Endothelial cell of umbilical vein (primary cell): ENCODE measurements at places on chromosomes 2 and 18.

- no peak overlapping the region for H3K4me3 ChIP-seq
- no peak for DNase-seq
- no peaks in the 10 kb centered on the region for H3K27me3 ChIP-seq
- no peak overlapping the region for H3K27ac ChIP-seq
- no peaks in the 10 kb centered on the region for H3K36me3 ChIP-seq
These were observed 522.2 kb upstream of the CNTNAP5 start for GRCh38 chr2:123502931-123503330.

DNA sequence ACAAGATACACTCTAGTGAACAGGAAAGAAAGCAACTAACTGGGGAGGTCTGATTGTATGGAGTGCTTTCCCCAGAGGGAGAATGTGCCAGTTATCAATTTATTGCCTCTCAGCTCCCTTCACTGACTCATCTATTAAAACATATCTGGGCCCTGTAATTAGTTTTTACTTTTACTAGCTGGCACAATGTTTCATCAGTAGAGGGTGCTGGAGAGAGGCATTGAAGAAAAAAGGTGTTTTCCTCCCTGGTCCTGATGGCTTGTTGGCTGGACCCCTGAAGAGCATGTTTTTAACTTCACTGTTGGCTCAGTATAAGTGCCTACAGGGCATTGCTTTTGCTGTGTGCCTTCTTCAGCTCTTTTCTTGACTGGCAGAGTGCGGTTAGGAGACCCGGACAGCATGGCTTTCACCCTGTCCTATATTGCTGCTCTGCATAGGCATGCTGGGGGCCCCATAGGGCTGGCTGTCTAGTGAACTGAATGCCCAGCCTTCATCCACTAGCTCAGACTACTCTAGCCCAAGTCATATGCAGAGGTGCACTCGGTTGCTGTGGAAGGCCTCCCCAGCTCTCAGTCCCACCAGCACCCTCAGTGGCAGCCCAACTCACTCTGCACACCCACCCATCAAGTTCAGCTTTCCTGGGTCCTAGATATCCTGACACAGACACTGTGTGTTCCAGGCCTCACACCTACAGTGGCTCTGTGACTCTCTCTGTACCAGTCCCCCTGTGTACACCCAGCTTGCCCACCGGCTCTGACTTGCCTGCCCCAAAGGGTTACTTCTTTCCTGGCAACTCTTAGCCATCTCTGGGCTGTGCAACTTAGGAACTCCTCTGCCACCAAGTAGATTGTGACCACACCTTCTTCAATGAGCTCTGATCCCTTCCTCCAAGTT is 62.3 kb upstream of the ACYP2 start:
- no peak for DNase-seq
- H3K36me3 ChIP-seq, result no peaks in the 10 kb centered on the region
- H3K27me3 ChIP-seq, result no peaks in the 10 kb centered on the region
- no peak overlapping the region for H3K27ac ChIP-seq
- no peak overlapping the region for H3K4me3 ChIP-seq

GRCh38 chr2:111665551-111666116 is 218.4 kb downstream of the ANAPC1 start:
- H3K4me1 ChIP-seq, result peaks cover 4% of the 10 kb centered on the region
- no peak for DNase-seq
- H3K36me3 ChIP-seq, result no peaks in the 10 kb centered on the region
- H3K4me3 ChIP-seq, result no peak overlapping the region
- H3K27me3 ChIP-seq, result no peaks in the 10 kb centered on the region

DNA sequence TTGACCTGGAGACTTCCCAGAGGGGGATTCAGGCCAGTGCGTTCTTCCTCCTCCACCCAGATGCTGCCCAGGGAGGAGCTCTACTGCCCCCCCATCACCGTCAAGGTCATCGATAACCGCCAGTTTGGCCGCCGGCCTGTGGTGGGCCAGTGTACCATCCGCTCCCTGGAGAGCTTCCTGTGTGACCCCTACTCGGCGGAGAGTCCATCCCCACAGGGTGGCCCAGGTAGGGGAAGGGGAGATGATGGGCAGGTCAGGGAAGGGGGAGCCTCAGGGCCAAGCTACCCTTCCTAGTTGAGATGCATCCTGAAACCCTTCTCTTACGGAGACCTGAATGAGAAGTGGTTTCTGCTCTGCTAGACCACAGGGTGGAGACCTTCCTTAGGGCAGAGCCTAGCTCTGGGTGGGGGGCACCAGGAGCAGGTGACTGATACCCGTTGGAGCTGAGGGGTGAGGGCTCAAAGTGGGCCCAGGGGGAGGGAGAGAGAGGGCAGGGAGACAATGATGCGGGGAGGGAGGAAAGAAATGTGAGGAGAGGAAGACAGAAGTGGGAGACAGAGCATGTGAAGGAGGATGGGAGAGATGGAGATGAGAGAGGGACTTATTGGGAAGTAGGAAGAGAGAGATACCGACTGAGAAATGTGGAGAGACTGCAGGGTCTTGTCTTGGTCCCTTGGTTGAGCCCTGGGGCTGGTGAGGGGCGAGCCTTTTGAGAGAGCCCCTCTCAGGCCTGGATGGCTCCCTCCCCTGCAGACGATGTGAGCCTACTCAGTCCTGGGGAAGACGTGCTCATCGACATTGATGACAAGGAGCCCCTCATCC is 159.4 kb downstream of the DYSF start:
- no peak overlapping the region for H3K27ac ChIP-seq
- H3K27me3 ChIP-seq, result no peaks in the 10 kb centered on the region
- DNase-seq, result no peak

GRCh38 chr18:62632788-62633455 is 82.4 kb upstream of the PHLPP1 start:
- no peaks in the 10 kb centered on the region for H3K4me1 ChIP-seq
- H3K4me3 ChIP-seq, result no peak overlapping the region
- no peak for DNase-seq
- H3K36me3 ChIP-seq, result no peaks in the 10 kb centered on the region
- H3K27me3 ChIP-seq, result peaks cover 3% of the 10 kb centered on the region

DNA sequence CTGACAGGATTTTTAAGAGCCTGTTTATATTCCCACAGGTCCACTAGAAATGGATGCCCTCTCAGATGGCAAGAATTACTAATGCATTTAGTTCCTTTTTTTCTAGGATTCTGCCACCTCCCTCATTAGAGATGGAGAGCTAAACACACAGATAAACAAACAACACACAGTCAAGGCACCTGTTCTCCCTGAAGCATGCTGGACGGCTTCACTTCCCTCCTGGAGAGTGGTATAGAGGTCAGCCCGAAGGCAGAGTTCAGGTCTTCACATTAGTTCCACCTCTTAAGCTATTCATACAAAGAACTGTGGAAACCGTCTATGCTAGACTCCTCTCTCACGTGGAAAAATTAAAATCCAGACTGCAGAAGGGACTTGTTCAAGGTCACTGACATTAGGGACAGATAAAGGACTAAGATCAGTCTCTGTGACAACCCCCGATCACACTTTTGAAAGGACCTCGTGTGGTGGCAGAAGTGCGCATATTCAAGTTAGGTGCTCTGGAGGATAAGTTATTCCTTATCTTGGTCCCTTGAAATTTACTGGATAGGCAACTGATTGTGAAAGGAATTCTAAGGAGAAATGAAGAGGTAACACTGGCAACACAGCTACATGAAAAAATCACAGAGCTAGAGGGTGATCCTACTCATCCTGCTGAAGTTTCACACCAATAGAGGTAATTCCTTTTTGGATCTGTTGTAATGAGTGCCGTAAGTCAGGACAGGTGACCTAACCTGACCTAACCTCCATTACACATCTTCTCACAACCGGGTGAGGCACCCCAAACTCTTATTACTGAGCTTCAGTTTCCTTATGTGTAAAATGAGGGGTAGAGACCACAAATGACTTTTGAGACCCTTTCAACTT is 75.1 kb downstream of the SPRED2 start:
- H3K4me1 ChIP-seq, result no peaks in the 10 kb centered on the region
- no peak overlapping the region for H3K4me3 ChIP-seq
- H3K27ac ChIP-seq, result no peak overlapping the region
- no peak for DNase-seq
- peaks cover 1% of the 10 kb centered on the region for H3K27me3 ChIP-seq

DNA sequence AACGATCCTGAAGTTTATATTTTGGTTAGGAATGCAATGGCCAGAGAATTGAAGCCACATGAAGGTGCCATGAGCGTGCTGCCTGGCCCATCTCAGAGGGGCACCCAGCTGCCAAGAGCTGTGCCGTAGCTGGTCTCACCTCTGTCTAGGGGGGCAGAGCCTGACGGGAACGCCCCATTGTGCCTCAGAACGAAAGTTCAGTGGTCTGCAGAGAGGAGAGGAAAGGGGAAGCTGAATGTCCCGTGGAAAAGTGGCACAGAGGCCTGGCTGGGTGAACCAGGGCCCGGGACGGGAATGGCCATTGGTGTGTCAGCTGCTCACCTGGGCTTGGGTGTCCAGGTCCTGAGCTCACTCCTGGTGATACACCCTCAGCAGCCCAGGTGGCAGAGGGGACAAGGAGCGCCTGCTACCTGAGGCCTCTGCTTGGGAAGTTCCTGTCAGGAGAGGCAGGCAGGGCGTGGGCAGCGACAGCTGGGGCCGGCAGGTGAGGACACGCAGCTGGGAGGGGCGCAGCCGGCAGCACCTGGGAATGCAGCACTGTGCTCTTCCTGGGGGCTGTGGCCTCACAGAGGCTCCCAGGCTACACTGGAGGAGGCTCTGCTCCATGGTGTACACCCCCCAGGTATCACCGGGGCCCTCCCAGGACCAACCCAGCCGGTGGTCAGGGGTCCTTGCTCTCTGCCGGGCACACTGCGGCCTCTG is 67.3 kb downstream of the PARD6G start:
- no peak overlapping the region for H3K4me3 ChIP-seq
- no peaks in the 10 kb centered on the region for H3K27me3 ChIP-seq
- DNase-seq, result no peak

GRCh38 chr18:47438001-47438400 is 186.5 kb upstream of the SKOR2 start:
- no peak overlapping the region for H3K27ac ChIP-seq
- no peaks in the 10 kb centered on the region for H3K36me3 ChIP-seq
- H3K4me3 ChIP-seq, result no peak overlapping the region

DNA sequence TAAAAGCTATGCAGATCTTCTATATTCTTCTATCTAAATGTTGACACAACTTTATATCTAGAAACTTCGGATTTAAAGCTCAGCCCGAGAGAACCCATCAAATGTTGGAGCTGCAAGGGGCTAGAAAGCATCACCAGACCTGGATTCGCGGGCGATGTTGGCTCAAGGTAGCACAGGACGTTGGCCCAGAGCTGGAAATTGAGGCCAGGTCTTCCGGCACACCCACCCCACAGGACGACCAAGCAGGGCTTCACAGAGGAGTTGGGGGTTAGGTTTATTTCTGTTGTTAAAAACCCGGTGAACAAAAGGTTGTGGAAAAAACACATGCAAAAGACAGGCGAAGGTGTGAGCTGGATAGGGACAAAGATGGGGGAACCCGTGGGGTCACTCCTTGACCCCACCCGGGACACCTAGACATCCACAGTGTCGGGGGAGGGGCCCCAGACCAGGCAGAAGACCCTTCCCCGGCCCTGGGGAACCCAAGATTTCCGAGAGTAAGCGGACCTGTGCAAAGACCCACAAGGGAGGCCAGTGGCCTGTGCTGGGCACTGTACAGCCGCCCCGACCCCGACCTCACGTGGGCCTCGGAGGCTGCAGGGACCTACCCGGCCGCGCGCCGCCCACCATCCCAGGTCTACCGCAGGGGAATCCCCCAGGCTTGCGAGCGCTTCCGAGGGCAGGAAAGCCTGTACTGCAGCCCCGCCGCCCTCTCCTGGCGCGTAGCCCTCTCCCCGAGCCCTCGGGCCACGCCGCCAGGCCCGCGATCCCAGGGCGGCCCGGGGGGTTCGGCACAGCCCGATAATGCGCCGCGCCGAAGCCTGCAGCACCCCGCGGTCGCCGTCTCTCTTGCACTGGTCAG is 1.8 kb upstream of the AGBL5 start:
- H3K36me3 ChIP-seq, result peaks cover 11% of the 10 kb centered on the region
- peak overlapping the region; percentile 25 for H3K27ac ChIP-seq
- peaks cover 12% of the 10 kb centered on the region for H3K4me1 ChIP-seq
- DNase-seq, result no peak

DNA sequence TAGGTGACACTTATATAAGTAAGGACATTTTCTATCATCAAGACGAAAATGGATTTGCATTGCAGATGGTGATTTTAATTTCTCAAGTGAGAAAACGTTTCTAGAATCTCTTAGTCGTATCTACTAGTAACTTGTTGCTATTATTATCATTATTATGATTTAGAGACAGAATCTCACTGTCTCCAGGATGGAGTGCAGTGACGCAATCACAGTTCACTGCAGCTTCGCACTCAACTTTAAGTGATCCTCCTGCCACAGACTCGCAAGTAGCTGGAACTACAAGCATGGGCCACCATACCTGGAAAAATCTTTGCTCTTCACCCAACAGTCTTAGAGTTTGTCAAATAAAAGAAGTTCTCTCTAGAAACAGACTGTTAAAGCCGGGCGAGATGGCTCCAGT is 37.6 kb upstream of the DDX18 start:
- H3K36me3 ChIP-seq, result no peaks in the 10 kb centered on the region
- no peaks in the 10 kb centered on the region for H3K4me1 ChIP-seq
- no peak overlapping the region for H3K4me3 ChIP-seq
- no peaks in the 10 kb centered on the region for H3K27me3 ChIP-seq
- no peak for DNase-seq
- H3K27ac ChIP-seq, result no peak overlapping the region

- DNase-seq, result no peak
- no peaks in the 10 kb centered on the region for H3K36me3 ChIP-seq
- H3K27me3 ChIP-seq, result no peaks in the 10 kb centered on the region
- peaks cover 14% of the 10 kb centered on the region for H3K4me1 ChIP-seq
- H3K4me3 ChIP-seq, result no peak overlapping the region
These were observed 19.7 kb downstream of the PTPN18 start for GRCh38 chr2:130375291-130376266.

- no peak for DNase-seq
- H3K27ac ChIP-seq, result no peak overlapping the region
These were observed 28.1 kb upstream of the ACTR3 start for GRCh38 chr2:113861740-113862139.

GRCh38 chr2:69224512-69224837 is 162.6 kb downstream of the GFPT1 start:
- H3K4me1 ChIP-seq, result peaks cover 21% of the 10 kb centered on the region
- H3K27ac ChIP-seq, result no peak overlapping the region
- DNase-seq, result no peak
- H3K27me3 ChIP-seq, result no peaks in the 10 kb centered on the region
- no peaks in the 10 kb centered on the region for H3K36me3 ChIP-seq
- no peak overlapping the region for H3K4me3 ChIP-seq

GRCh38 chr2:69667805-69668382 is 24.4 kb upstream of the AAK1 start:
- no peaks in the 10 kb centered on the region for H3K27me3 ChIP-seq
- peak overlapping the region; percentile 26 for H3K4me3 ChIP-seq
- H3K27ac ChIP-seq, result peak overlapping the region; percentile 83
- peak; percentile 88 for DNase-seq
- H3K36me3 ChIP-seq, result no peaks in the 10 kb centered on the region

GRCh38 chr2:230929381-230930148 is 4.5 kb upstream of the GPR55 start:
- no peaks in the 10 kb centered on the region for H3K27me3 ChIP-seq
- H3K27ac ChIP-seq, result no peak overlapping the region
- H3K4me1 ChIP-seq, result no peaks in the 10 kb centered on the region
- H3K36me3 ChIP-seq, result no peaks in the 10 kb centered on the region
- no peak overlapping the region for H3K4me3 ChIP-seq
